ENCODE measurements at places on chromosomes 12 and 14.

DNA sequence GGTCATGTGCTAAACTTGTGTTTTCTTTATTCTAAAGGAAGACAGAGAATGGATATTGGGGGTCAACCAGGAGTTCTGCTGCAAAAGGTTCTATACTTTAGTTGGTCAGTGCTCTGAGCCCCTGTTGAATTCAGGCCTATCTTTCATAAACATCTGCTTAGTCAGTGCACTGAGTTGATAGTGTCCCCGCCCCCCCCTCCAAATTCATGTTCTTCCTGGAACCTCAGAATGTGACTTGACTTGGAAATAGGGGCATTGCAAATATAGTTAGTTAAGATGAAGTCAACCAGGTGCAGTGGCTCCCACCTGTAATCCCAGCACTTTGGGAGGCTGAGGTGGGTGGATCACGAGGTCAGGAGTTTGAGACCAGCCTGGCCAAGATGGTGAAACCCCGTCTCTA is 23.3 kb downstream of the CHST11 start:
- no peak for DNase-seq

- no peak for DNase-seq
These were observed 7.3 kb upstream of the KRT7 start for GRCh38 chr12:52225752-52226151.

GRCh38 chr12:12224240-12224940 is 42.5 kb downstream of the LRP6 start:
- DNase-seq: no peak

- DNase-seq: no peak
These were observed 51.3 kb downstream of the SH2B3 start for GRCh38 chr12:111457071-111457470.

DNA sequence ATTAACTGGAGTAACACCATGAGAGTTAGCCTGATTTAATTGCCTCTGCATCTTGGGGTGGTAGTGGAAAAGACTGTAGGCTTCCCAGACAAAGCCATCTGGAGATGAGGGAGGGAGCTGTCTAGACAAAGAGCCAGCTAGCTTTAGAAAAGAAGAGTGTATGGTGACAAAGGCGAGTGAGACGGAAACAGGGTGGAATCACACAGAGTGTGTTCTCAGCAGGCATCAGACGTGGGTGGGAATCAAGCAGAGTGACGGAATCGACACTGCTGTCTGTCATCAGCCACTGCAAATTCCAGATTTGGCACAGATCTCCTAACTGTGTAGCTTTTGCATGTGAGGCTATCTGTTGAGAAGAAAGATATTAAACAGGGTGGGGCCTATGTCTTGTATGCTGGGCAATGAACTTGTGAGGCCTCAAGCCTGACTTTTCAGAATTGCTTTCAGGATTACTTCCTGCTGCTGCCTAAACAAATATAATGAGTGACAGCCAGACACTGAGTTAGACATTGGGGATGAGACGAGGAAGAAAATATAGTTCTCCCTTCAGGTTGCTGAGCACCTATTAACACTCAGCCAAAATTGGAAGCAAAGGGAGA is 236.5 kb upstream of the GRIP1 start:
- DNase-seq: no peak

GRCh38 chr14:36856095-36856878 is 194.6 kb downstream of the PAX9 start:
- DNase-seq: no peak

DNA sequence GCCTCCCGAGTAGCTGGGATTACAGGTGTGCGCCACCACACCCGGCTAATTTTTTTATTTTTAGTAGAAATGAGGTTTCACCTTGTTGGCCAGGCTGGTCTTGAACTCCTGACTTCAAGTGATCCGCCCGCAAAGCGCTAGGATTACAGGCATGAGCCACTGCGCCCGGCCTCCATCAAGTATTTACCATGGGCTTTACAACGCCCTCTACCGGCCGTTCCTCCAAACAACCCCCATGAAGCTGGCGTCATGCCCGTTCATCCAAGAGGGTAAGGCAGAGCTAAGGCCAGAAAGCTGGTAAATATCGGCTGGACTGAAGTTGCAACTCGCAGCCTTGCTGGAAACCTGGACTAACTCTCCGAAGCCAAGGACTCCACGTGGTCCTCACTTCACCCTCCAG is 41.6 kb downstream of the RNF34 start:
- DNase-seq: no peak

- DNase-seq: peak; percentile 32
These were observed 4.4 kb downstream of the TXNRD1 start for GRCh38 chr12:104219908-104220404.

DNA sequence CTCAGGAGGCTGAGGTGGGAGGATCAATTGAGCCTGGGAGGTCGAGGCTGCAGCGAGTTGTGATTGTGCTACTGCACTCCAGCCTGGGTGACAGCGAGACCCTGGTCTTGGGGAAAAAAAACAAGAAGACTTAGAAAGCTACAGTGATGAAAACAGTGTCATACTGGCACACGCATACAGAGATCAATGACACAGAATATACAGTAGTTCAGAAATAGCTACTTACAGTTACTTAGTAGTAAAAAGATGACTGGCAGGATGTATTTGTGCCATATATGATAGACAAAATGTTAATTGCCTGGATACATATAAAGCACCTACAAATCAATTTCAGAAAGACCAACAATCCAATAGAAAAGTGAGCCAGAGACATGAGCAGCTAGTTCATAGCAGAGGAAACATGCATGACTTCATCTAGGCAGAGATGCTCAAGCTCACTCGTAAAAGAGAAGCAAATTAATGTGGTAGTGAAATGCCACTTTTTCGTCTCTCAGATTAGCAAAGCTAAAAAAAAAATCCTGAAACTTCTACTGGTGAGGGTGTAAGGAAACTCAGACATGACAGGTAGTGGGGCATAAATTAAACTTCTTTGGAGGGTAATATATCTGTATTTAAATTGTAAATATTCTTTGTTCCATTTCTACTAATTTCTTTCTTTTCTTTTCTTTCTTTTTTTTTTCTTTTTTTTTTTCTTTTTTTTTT is 2.5 kb upstream of the ALDH2 start:
- no peak for DNase-seq

GRCh38 chr12:118212606-118213005 is 76.7 kb downstream of the PEBP1 start:
- no peak for DNase-seq

DNA sequence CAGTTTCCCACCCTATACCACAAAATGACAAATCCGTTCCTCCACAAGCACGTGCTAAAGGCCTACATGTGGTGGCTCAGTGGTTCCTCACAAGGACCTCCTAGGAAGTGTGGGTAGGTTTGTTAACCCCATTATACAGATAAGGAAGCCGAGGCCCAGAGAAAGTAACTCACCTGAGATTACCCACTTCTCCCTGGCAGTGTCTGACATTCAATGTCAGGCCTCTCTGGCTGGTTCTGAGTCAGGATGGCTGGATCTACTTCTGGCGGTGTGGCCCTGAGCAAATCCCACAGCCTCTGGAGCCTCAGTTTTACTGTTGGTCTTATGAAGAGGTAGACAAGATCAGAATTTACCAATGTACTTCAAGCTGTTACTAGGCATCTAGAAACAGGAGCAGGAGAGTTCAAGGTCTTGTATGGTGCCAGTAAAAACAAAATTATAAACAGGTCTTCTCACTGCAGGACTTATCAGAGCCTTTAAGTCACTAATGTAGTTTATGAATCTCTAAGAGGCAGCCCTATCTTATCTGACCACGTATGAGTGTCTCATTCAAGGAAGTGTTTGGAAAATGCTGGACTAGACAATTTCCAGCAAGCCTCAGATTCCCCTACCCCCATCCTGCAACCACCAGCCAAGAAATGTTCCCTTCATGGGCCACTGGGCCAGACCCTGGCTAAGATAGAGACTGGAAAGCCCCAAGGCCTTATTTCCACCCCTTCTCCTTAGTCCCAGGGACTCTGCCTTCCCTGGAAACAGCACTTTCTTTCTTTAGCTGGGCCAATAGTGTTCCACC is 4.2 kb downstream of the HSPB8 start:
- DNase-seq: no peak

DNA sequence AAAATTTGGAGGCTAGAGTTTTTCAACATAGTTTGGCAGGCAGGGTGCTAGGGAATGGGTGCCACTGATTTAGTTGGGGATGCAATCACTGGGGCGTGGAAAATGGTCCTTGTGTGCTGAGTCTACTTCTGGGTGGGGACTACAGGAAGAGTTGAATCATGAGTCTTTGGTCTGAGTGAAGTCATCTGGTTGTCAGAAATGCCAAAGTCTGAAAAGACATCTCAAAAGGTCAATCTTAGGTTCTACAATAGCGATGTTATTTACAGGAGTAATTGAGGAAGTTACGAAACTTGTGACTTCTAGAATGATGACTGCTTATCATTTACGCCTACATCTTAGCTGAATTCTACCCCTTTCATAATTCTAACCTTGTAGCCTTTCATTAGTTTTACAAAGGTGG is 209.1 kb downstream of the NUBPL start:
- no peak for DNase-seq

GRCh38 chr14:44461811-44462210 is 45.3 kb downstream of the FSCB start:
- no peak for DNase-seq

DNA sequence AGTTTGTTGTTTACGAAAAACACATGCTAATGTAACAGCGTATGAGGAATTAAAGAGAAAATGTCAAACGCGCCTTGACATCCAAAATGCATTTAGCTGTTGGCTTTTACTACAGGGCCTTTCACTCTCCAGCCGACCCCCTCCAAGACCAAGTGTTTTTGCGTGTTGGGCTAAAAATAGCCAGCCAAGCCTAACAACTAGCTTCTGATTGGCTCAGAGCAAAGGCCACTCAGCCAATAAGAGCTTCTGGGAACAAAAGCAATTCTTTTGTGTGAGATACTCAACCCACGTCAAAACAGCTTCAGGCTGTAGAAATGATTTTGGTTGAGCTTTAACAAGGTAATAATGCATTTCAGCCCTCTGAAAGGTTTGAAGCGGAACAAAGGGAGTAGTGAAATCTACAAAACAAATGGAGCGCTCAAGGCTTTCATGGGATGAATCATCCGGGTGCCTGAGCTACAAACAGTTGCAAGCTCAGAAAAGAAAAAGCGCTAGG is 198.7 kb upstream of the DCN start:
- no peak for DNase-seq

GRCh38 chr12:10554756-10555481 is 49.2 kb downstream of the EIF2S3B start:
- DNase-seq: no peak

DNA sequence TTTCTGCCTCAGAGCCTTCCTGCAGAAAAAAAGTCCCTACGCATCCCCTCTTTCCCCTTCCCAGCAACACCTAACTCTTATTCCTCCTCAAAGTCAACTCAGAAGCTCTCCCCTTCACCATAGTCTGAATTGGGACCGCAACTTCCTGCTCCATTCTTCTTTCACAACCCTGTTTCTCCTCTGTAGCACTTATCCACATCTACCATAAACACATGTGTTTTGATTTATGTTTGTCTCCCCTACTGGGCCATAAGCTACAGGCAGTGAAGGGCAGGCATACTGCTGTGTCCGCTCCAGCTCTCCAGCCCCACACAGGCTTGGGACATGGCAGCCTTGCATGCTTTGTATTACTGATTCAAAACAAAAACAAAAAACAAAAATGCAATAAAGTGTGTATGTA is 5.9 kb downstream of the SDR9C7 start:
- no peak for DNase-seq

DNA sequence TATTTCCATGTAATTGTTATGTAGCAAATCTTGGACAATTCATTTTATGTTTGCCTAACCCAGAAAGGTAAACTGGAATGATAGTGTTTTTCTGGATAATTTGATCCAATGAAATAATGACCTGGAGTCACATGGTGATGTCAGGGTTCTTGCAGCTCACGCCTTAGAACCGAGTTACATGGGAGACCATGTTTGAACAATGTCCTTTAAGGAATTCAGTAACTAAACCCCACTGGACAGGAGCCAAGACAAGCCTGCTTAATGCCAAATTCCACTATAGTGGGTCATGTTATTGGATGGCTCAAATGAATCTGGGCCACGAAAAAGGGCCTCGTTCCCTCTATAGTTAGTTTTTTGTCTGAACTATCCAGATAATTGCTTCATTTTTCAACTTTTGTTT is 255.8 kb upstream of the HMGA2 start:
- no peak for DNase-seq

DNA sequence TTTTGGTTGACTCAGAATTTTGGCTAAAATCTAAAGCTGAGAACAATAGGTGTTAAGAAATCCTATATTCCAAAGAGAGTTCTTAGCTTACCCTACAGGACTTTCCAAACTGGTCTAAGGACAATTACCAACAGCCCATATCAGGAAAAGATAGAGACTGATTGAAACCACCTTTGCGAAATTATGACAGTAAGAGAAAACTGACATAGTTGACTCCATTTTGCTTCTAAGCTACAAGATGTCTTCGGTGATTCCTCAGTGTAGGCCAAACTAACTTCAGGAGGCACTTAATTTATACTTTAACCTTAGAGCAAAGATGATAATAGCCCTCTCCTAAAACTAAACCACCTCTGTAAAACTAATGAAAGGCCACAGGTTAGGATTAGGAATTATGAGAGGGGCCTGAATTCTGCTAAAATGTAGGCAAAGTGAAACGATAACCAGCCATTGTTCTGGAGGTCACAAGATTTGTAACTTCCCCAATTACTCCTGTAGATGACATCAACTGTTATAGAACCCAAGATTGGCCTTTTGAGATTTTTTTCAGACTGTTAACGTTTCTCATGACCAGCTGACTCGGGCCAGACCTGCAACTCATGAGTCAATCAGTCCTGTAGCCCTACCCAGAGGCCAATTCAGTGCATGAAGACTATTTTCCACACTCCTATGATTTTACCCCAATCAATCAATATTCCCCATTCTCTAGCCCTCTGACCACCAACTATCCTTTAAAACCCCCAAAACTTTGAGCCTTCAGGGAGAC is 43.0 kb downstream of the KLRG1 start:
- DNase-seq: no peak

DNA sequence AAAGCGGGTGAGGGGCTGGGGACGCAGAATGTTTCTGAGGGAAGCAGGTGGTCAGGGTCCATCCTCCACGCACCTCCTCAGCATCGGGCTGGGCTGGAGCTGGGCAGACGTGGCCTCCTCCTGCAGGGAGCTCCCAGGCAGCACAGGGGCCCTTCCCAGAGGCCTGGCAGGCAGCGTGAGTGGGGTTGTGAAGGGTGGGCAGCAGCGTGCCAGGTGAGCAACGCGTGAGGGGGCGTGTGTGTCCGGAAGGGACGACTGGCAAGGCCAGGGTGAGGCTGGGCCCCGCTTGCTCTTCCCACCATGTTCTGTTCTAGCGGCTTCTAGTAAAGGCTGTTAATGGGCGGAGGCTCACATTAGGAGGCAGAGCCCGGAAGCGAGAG is 17.1 kb downstream of the ANKRD9 start:
- DNase-seq: no peak

GRCh38 chr14:85344847-85345570 is 184.9 kb upstream of the FLRT2 start:
- no peak for DNase-seq

DNA sequence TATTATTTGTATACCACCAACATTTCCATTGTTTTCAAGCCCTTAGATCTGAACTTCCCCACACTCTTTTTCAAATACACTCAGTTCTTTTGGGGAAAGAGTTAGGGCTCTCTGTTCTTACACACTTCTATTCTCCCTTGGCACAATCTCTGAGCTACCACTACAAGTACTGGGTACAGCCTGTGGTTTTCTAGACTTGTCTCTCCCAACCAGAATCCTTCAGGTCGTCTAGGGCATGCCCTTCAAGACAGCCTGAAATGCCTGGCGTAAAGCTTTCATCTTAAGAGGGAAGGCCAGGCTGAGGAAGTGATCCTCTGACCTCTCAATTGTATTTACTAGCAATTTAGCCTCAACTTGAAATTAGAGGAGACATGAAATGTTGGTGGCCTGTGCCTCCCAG is 1442.0 kb downstream of the AACS start:
- no peak for DNase-seq
